NCI-H2171 (cell line): ENCODE measurements at places on chromosomes 16 and 17.

DNA sequence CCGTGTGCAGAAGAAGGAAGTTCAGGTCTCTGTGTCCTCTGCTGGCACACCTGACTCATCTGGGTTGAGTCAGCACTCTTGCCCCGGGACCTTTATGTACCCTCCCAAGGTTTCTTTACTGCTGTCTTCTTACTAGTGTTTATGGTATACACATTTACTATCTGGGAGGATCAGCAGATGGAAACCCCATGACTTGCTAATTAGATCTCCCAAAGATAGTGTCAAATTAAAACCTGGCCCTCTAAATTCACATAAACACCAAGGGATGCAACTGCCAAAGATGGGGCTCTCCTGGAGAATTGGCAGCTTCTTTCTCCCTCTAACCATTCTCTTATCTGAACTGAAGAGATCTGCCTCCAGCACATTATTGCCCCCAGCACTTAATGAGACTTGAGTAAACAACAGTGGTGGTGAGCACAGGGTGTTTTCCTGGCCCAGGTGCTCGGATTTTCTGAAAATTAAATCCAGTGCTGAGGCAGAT is 718.1 kb upstream of the SOX9 start:
- DNase-seq = no peak

GRCh38 chr17:28900986-28901726 is 1.7 kb downstream of the DHRS13 start:
- no peak for DNase-seq

DNA sequence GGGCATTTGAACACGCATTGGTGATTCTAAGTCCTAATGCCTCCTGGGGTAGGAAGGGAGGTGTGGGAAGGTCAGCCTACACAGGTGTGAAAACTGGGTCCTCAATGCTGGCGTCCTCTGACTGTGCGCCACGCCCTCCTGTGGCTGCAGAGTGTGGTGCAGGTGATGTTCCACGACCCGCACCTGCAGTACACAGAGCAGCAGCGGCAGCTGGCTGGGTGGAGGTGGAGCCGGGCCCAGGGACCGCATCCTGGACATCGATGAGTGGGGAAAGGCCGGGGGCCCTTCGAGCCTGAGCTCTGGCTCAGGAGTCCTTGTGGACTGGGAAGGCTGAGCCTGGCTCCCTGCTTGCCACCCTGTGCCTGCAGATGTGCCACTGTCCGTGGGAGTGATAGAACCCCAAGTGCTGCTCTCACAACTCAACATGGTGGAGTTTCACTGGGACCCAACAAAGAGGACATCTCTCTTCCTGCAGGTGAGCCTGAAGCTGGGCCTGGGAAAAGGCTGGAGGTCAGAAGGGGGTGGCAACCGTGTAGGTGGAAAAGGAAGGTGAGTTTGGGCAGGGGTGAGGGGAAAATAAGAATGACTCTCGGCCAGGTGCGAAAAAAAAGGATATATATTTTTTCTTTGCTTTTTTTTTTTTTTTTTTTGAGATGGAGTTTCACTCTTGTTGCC is 14.0 kb upstream of the STAC2 start:
- DNase-seq = no peak

DNA sequence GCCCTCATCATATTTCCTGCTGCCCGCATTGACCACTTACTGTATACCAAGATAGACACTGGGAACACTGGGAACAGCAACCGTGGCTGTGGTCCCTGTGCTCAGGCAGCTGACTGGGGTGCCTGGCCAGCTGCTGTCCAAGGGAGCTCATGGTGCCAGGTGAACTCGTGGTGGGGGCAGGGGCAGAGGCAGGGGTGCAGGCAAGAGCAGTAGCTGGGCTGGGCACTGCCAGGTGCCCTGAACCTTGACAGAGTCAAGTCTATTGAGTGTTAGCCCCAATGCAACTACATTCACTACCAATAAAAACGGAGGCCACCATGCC is 202.5 kb downstream of the C16orf78 start:
- no peak for DNase-seq

DNA sequence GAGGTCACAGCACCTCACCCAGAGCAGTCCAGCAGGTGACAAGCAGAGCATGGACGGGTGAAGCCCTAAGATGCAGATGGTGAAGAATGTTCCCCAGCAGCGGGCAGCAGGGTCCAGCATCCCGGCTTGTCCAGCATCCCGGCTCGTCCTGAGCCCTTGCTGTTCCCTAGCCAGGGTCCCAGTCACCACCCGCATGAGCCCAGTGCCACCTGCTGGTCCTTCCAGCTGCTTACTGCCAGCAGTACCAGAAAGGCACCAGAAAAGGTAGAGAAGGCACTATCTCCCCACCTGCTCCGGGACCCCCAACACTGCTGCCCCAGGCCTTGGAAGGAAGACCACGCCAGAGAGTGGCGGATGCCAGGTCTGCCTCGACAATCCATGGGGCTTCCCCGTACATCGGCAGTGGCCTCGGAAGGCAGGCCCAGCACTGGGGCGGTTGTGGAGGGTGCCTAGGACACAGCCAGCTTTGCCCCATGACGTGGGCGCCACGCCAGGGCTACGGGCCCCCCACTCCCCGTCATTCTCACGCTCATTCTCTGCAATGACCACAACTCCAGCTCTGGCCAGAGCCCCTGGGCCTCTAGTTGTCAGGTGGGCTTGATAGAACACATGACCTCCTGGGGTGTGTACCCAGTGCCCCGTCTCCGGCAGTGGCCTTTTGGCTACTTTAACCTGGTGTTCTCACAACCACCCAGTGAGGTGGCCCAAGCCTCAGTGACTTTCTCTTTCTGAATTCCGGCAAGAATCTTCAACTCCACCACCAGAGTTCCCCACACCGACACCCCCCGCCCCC is 1.4 kb downstream of the CENPX start:
- peak; percentile 29 for DNase-seq

- no peak for DNase-seq
These were observed 125.2 kb upstream of the ZFHX3 start for GRCh38 chr16:73172973-73173709.

- no peak for DNase-seq
These were observed 14.2 kb downstream of the MOSMO start for GRCh38 chr16:22022151-22022550.

GRCh38 chr17:2068519-2069051 is 13.7 kb downstream of the HIC1 start:
- DNase-seq = no peak

GRCh38 chr17:38465391-38466345 is 37.4 kb downstream of the ARHGAP23 start:
- DNase-seq = no peak

DNA sequence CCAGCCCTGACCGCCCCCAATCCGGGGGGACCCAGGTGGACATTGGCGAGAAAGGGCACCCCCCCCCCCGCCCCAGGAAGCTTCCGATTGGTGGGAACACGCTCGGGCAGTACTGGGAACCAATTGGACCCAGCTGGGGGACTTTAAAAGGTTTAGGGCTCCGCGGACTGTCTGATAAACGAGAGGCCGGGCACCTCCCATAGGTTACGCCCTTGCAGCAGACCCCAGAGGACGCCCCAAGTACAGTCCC is 245 bp downstream of the TMEM256 start:
- no peak for DNase-seq

DNA sequence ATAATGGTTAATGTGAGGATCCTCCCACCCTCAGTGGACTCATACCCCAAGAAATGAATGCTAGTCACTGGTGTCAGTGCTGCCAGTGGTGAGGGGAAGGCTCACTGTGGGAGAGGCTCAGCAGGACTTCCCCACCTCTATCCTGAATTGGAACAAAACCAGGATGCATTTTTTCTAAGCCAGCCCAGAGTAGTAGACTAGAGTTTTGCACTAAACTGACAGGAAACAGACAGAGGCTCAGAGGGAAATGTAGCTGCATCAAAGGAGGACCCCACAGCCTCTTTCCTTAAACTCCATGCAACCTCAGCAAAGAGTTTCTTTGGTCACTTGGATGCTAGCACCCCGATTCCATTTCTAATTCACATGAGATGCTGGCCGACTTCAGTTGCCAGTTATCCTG is 10.7 kb upstream of the SKAP1 start:
- DNase-seq = no peak

DNA sequence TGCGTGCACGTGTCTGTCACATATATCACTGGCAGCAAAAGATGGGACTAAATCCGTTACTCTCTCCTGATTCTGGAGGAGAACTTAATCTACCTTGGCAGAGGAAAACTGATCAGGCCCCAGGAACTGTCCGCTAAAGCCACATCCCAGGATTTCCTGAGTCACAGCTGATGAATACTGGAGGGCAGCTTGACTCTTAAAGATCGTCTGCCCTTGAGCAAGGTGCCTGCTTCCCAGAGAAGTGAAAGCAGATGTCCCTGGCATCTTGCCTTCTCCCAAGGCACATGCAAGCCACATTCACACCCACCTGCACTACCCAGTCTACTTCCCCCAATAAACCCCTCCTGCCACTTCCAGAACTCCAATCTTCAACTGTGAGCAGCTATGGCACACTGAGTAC is 99.8 kb downstream of the CPPED1 start:
- DNase-seq = peak; percentile 4

GRCh38 chr17:79833110-79833450 is 6.2 kb downstream of the CBX4 start:
- DNase-seq = no peak

- no peak for DNase-seq
These were observed at the start of gene CCL11 for GRCh38 chr17:34285286-34285792. Gene CCL11 (plus strand): TSS chr17:34285742. CDS start chr17:34285809, 67 bp downstream.

GRCh38 chr16:65842067-65842466 is 524.4 kb upstream of the CDH5 start:
- no peak for DNase-seq

- DNase-seq = peak; percentile 71
These were observed 5.1 kb downstream of the CYB5D1 start for GRCh38 chr17:7862692-7863437.

- DNase-seq = no peak
These were observed 161.8 kb upstream of the KCNJ16 start for GRCh38 chr17:69913216-69913615.

DNA sequence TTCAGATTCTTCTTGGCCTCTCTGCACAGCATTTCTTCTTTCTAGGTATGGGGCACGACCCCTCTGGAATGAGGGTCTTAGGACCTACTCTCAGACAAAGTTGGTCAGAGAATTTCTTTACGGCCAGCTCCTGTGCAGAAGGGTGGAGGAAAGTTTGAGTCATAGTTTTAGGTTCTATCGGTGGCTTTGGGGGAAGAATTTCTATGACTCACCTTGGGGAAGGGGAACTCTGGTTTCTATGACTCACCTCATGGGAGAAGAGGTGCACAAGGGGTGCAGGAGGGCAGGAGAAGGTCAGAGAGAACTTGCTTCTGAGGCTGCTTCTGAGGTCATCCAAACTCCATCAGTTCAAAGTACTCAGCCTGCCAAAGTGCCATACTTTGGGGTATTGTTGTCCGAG is 2.5 kb upstream of the ABCC12 start:
- DNase-seq = no peak

GRCh38 chr17:34668206-34668605 is 88.8 kb downstream of the TMEM132E start:
- no peak for DNase-seq

- DNase-seq = no peak
These were observed 13.2 kb downstream of the ZNF821 start for GRCh38 chr16:71870818-71871217.

DNA sequence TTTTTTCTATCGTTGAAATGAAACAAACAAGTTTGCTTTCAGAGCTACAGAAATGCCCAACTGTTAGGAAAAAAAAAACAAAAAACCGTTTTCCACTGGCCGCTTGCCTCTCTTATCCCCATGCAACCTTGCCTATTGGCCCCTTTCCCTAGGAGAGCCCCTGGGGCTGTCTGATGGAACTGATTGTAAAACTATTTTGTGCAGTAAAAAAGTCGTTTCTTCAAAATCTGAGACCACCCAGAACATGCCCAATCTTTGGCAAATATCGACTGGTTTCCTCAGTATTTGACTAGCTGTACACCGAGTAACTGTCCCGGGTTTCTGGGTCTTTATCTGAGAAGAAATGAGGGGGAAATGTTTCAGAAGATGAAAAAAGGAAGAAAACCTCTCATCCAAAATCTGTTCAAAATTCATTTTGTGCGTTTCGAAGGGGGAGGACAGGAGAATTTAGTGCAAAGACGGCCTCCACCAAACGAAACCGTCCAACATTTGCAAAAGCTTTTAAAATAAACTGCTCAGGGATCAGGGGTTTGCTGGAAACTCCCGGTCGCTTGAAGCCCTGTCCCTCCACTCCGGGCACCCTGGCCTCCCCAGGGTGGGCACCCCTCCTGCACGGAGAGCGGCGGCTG is 1.1 kb upstream of the GNAO1 start:
- DNase-seq = no peak

- DNase-seq = peak; percentile 64
These were observed 19.6 kb upstream of the CCL1 start for GRCh38 chr17:34382621-34383124.

GRCh38 chr16:85680352-85680944 is 8.3 kb downstream of the GINS2 start:
- DNase-seq = no peak

GRCh38 chr17:48587276-48588073 is 2.6 kb downstream of the HOXB3 start:
- no peak for DNase-seq

- no peak for DNase-seq
These were observed 69.2 kb downstream of the TANC2 start for GRCh38 chr17:63035271-63035670.

DNA sequence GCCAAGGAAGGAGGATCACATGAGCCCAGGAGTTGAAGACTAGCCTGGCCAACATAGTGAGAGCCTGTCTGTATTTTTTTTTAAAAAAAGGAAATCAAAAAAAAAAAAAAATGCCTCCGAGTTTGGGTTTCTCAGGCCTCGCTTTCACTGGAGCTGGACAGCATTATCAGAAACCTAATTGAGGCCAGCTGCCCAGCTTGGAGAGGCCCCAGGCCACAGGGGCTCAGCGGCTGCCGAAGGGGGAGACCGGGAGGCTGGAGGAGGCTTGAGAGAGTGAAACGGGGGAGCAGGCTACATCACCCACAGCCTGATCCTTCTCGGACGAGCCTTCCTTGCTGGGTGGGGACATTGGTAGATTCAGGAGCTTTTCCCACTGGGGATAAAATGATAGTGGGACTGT is 5.1 kb downstream of the TTYH2 start:
- no peak for DNase-seq

DNA sequence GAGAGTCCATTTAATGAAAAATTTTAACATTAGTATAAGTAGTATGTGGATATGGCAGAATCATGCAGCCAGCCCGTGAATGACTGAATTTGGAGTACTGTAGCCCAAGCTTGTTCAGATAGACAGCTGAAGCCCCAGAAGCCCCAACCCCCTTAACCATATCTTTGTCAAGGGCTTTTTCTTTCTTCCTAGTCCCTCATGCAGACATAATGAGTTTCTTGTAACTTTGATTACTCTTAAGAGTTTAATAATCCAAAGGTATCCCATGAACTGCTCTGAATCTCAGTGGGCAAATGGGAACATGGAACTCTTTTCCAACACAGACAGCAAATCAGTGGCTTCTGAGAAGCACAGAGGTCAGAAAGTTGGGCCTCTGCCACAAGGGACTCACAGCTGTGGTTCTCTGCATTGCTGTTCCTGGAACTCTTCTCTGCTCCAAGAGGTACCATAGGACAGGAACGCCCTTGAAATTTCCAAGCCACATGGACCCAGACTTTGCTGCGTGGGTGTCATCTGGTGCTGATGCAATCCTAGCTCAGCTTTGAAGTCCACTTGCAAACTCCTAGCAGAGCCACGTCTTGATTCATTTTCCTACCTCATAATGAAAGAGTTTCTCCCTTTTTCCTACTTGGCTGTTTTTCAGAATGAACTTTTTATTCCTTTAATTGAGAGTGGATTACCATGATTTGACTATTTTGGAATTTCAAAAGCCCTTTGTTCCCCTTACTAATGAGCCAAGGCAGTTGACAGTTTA is 18.1 kb downstream of the LYRM1 start:
- no peak for DNase-seq

- DNase-seq = no peak
These were observed 5.1 kb downstream of the BPTF start for GRCh38 chr17:67830440-67830839.
